Peyer's patch (tissue), 4 donors: ENCODE measurements at places on chromosomes 16 and 17. TPM values are rescaled to one million over a fixed set of nuclear protein-coding genes. Genes with fewer than 3 reads are reported as not detected.

DOC2B gene
- total RNA-seq, result 4.4 TPM

KRT32 gene
- total RNA-seq, result not detected

TBC1D26 gene
- total RNA-seq, result 0.28 TPM

- H3K4me3 ChIP-seq, result peak overlapping the region; percentile 71
- H3K36me3 ChIP-seq, result no peaks in the 10 kb centered on the region
- H3K27me3 ChIP-seq, result no peaks in the 10 kb centered on the region
- H3K27ac ChIP-seq, result peak overlapping the region; percentile 95
- H3K4me1 ChIP-seq, result peaks cover 58% of the 10 kb centered on the region
Observed at GRCh38 chr16:8867216-8867931, 1.4 kb downstream of the CARHSP1 start.

DNA sequence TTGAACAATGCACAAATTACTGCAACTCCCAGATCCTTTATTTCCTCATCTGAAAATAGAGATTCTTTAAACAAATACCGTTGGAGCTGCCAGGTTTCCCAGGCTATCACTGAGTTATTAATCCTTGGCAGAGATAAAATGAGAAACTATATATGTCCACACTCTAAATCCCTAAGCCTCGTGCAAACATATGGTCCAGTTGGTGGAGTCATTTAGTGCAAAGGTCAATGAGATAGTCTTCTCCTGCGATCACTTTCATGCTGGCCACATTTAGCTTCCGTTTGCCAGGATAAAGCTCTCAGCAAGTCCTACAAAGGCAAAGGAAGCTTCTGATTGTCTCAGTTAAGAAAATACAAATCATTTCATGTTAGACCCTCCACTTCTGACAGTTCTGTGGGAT is 11.0 kb downstream of the GRIN2A start:
- H3K27ac ChIP-seq, result no peak overlapping the region
- DNase-seq, result no peak
- H3K4me1 ChIP-seq, result no peaks in the 10 kb centered on the region
- no peaks in the 10 kb centered on the region for H3K27me3 ChIP-seq
- H3K4me3 ChIP-seq, result no peak overlapping the region
